ENCODE measurements at places on chromosomes 4 and X. TPM values are rescaled to one million over a fixed set of nuclear protein-coding genes. Genes with fewer than 3 reads are reported as not detected.

DNA sequence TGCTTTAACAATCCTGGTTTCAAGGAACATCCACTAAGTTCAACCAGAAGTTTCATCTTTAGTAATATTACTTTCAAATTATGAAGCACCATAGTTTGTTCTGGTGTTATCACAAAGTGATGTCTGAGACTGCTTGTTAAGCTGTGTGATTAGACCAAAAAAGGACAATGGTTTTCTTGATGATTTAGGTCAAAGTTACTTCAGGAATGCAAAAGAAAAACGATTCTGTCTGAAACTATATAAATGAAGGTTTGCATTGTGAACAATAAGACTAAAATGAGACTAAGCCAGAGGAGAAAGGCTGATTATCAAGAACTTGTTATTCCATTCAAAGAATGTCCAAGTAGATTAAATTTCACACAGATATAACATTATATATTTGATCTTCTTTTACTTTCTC lies 122.4 kb upstream of the ETNPPL start:
- H3K27ac ChIP-seq, result no peak overlapping the region
- H3K4me1 ChIP-seq, result peaks cover 27% of the 10 kb centered on the region
- no peak overlapping the region for H3K4me3 ChIP-seq
- no peaks in the 10 kb centered on the region for H3K27me3 ChIP-seq
- no peak for DNase-seq

POU4F2 gene
- total RNA-seq, result not detected

VCX gene
- total RNA-seq, result not detected

SHROOM2 gene
- total RNA-seq, result 15.8 TPM

COX7B2 gene
- total RNA-seq, result not detected

GAGE13 gene
- not detected for total RNA-seq

All from GM23338 (cell line).